Foreskin keratinocyte (primary cell): ENCODE measurements at places on chromosomes 16 and 17.

- no peak for DNase-seq
Observed at GRCh38 chr16:49575346-49576172, 202.0 kb downstream of the C16orf78 start.

GRCh38 chr17:83187782-83188311 lies 108.4 kb downstream of the METRNL start:
- no peak for DNase-seq

DNA sequence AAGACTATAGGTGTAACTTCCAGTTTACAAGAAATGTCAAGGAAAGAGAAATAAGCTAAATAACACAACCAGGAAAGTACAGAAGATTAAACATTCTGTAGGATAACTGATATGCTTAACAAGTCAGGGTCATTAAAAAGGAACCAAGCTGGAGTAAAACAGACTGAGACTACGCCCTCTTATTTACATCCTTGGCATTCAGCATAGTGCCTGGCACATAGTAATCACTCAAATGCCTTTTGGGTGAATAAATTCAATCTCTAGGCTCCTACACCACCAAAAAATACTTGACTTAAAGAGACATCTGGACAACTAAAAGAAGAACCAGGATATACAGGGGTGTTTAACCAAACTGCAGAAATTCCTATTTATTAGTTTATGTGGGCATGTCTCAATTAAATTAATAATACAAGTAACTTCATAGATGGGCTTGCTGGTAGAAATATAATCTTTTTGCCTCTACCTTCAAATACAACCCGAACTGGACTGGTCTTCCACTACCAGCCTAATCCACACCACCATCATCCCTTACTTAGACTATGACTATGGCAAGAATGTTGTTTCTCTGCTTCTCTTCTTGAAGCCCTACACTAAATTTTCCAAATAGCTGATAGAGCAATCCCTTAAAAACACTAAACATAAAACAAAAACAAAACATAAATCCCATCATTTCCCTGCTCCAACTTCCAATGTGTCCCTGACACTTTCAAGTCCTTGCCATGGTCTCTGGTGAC lies 47.7 kb upstream of the ULK2 start:
- no peak for DNase-seq

GRCh38 chr16:51510416-51510815 lies 359.3 kb upstream of the SALL1 start:
- DNase-seq, result no peak

DNA sequence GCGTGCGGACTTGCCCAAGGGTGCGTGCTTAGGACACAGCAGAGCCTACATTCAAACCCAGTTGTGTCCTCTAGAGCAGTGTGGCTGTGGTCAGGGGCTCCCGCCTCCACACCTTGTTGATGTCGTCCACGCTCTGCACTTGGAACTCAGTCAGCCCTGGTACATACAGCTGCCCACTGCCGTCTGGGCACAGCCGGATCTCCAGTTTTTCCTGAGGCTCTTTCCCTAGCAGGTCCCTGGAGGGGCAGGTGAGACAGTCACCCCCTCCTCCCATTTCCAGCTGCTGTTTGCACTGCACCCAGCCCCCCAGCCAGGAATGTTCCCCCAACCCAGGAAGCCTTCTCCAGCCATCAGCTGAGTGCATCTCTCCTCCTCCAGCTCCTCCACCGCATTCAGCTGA lies 25.7 kb downstream of the KATNB1 start:
- no peak for DNase-seq

- no peak for DNase-seq
Observed at GRCh38 chr17:39627712-39628516, 1.2 kb downstream of the PPP1R1B start.

DNA sequence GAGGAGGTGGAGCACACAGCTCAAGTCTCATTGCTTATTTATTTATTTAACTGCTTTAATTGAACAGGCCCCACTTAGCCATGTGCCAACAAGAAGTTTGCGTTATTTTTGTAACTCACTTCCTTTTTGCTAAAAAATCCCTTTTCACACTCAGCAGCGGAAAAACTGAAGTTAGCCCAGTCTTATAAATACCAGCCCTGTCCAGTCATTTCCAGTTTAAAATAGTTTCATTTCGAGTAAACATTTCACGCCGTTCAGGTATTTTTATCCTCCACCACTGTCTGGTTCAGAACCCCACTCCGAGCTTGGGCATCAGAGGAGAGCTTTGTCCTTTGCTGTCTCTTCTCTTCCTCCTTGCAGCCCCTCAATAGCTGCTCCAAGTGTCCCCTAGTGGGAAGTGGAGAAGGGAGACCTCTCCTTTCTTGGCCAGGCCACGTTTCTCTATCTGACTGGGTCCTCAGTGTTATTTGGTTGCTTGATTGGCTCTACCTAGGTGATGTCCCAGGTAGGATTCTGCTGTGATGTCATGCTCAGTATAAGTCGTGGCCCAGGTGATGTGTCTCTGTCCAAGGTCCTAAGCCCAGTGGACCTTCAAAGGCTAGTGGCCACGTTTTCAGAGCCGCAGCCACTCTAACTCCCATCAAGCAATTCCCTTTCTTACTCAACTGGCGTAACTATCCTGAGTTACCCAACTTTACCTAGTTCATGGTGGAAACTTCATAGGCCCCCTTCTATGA lies 53.0 kb upstream of the GAS7 start:
- DNase-seq, result no peak

- DNase-seq, result no peak
Observed at GRCh38 chr17:72244956-72245355, 124.1 kb downstream of the SOX9 start.

- peak; percentile 9 for DNase-seq
Observed at GRCh38 chr16:88194397-88195268, 188.1 kb upstream of the ZNF469 start.

GRCh38 chr16:67801883-67802282 lies 4.5 kb downstream of the RANBP10 start:
- DNase-seq, result no peak

DNA sequence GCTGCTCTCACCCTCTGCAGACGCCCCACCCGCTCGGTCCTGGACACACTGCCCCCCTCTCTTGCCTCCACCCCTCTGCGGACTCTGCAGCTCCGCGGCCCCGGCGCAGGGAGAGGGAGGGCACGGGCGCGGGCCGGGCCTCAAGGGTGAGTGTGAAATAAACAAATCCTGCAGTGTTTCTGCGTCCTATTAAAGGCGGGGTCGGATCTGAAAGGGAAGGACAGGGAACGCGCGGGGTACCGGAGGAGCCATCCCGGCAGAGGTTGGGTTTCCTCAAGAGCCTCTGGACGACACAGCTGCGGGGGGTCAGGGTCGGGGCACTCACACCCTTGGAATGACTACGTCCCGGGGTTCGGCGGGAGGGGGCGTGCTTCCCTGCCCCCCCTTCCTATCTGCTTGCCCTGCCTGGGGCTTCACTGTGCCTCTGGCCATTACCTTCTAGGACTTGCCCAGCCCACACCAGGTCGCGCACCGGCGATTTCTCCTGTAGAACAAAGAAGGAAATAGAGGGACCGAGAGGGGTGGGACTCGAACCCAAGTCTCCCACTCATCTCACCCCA lies 466 bp upstream of the HSF4 start:
- DNase-seq, result no peak

DNA sequence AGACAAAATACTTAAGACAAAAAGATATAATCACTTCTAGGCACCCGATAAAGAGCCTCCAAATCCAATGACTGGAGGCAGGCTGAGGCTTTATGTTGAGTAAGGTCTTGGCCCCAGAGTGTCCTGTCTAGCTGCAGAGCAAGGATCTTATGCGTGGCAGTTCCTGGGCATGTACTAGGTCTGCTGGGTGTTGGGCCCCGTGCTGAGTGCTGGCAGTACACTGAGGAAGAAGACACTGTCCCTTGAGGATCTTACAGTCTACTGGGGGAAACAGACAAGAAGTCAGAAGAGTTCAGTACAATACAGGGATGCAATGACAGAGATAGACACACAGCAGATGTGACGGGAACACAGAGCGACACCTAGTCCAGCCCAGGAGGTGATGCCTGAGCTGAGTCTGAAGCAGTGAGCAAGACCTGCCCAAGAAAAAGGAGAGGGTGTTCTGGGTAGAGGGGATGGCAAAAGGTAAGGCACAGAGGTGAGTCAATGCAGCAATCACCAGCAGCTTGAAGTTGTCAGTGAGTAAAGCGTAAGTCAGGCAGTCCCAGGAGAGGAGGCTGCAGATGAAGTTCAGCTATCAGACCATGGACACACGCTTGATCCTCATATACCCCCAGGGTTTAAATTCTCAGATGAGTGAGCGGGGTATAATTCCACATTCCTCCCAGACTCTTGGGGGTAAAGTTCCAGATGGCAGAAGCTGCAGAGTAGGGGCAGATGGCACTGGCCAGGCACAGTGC lies 18.1 kb downstream of the MAP3K14 start:
- DNase-seq, result no peak

GRCh38 chr16:73390491-73390890 lies 342.6 kb upstream of the ZFHX3 start:
- DNase-seq, result no peak

- no peak for DNase-seq
Observed at GRCh38 chr17:55420776-55421178, 858 bp downstream of the MMD start.

DNA sequence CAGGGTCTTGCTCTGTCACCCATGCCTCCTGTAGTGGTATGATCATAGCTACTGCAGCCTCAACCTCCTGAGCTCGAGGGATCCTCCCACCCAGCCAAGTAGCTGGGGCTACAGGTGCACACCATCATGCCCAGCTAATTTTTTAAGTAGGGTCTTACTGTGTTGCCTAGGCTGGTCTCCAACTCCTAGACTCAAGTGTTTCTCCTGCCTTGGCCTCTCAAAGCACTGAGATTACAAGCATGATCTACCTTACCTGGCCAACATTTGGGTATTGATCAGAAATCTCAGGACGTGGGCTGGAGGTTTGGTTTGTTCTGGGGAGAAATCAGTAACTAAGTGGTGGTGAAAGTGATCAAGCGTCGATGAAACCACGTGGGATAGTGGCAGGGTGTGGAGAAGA lies 4.1 kb downstream of the CHD9 start:
- DNase-seq, result no peak

DNA sequence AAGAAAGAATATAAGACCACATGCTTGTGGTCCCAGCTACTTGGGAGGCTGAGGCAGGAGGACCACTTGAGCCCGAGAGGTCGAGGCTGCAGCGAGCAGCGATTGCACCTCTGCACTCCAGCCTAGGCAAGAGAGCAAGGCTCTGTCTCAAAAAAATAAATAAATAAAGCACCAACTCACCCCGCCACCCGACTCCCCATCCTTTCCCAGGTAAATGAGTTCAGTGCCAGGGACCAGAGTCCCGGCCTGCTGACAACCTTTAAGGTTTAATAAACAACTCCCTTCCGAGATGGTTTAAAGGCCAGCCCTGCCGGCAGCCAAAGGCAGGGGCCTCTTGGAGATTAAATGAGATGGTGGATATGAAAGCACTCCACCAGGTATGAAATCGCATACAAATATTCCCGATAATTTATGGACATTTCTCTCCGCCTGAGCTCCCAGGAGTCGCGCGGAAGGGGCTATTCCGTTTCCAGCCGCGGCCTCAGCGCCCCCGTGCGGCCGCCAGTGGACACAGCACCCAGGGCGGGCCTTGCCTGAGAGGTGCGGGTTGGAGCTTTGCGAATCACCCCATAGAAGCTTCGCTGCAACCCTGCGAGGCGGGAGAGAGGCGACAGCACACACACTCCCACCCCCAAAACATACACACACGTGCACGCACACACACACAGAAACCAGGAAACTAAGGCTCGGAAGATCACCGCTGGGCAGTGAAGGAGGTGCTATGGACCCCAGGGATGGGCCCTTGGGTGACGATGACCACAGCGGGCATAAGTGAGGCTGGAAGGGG lies 4.0 kb upstream of the RPL38 start:
- no peak for DNase-seq

DNA sequence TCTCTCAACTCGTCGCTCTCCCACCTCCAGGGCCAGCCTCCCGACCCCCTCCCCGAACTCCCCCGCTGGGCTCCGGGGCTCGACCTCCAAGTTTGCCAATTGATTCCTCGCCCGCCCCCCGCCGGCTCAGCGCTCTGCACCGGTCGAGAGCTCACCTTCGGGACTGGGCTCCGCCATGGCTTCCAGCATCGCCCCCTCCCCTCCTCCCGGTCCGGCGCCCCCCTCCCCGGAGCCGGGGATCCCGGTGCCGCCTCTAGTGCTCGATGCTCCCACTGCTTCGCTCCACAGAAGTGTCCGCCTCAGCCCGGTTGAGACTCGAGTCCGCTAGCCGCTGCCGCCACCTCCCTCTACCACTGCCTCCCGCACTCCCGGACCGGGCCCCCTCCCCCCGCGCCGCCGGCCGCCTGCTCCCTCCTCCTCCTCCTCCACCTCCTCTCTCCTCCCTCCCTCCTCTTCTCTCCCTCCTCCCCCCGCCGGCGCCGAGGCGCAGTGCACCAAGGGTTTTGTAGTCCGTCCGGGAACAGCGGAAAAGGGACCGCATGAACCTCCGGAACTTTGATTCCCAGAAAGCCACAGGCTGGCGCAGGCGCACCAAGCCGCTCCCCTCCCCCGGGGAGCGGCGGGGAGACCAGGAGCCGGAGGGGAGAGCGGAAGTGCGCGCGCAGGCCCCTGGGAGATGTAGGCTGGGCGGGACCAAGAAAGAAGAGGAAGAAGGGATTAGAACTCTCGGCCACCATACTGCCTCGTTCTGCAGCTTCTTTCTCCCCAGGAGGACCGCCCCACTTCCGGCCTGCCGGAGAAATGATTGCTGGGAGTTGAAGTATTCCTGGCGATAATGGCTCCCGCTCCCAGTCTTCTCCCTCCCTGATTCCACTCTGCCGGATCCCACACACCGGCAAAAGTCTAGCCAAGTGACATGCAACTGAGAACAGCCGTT lies at the start of gene PHF23:
Gene PHF23 (minus strand): TSS at position 367 of the 937 bp plus-strand sequence. CDS start 178 bp downstream, at position 189.
- peak; percentile 99 for DNase-seq

- no peak for DNase-seq
Observed at GRCh38 chr16:86199871-86200695, 301.1 kb downstream of the IRF8 start.

- no peak for DNase-seq
Observed at GRCh38 chr16:11245988-11246387, 10.0 kb downstream of the SOCS1 start.

GRCh38 chr17:18218756-18219415 lies 6.5 kb upstream of the LLGL1 start:
- no peak for DNase-seq

DNA sequence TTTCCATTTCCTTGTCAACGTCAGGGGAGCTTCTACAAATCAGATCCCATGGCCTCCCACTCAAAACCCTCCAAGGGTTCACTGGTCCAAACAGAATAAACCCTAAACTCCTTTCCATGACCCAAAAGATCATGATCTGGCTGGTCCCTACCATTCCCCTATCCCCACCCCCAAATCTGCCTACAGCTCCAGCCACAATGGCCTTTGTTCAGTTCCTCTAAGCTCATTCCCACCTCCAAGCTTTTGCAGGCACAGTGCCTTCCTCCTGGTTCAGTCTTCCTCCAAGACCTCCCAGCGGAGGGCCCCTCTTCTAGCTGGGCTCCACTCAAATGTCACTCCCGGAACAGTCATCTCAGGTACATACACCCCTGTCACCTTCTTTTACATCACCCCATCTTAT lies 2.0 kb downstream of the GPRC5B start:
- no peak for DNase-seq

DNA sequence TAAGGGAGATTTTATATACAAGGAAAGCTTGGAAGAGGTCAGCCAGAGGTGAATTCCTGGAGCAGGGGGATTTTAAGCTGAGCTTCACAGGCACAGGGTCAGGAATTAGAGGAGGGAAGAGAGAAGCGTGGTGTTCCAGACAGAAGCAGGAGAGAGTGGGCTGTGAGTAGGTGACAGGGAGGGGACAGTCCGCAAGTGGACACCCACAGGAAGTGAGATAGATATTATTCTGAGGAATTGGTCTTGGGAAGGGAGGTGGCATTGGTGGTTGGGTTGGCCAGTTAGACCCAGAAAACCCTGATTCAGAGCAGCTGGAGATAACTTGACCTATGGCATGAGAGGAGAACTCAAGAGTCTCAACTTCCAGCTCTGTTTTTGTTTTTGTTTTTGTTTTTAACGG lies 14.7 kb downstream of the PHB1 start:
- DNase-seq, result no peak
